HAP-1 (cell line): ENCODE measurements at places on chromosomes 7 and 10.

DNA sequence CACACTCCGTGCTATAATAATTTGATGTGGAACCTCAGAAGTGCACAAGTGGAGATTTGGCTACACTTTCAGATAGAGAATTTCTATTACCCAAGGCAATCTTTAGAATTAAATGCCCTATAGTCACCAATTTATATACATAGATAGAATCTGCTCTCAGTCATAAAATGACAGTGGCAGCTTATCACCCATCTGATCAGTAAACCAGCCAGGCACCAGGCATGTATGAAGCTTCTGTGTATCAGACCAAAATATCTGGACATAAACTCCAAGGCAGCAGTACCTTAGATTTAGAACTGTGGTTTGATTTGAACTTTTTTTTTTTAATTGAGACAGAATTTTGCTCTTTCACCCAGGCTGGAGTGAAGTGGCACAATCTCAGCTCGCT, 180.9 kb downstream of the IPMK start:
- DNase-seq: no peak

DNA sequence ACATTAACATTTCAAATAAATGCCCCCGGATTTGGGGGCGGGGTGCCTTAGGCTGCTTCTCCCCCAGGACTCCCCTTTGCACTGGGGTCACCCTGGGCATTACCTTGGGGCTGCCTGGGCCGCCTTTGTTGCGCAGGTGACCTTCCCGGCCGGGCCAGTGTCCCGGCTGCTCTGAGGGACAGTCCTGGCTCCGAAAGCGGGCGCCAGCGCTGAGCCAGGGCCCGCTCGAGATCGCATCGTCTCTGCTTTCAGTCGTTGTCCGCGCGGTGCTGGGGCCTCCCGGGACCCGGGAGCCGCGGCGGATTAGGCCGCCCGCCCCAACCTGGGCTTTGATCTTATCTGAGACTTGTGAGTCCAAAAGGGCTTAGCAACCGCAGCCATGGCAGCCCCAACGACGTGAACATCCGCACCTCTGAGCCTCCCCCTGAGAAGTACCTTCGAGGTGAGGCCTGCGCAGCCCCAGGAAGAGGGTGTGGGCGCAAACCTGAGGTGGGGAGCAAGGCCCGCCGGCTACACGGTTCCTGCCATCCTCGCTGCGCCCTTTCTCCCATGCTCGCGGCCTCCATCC, 14.8 kb upstream of the WAPL start:
- no peak for DNase-seq

- no peak for DNase-seq
Observed at GRCh38 chr7:143394068-143394467, 12.9 kb downstream of the ZYX start.

DNA sequence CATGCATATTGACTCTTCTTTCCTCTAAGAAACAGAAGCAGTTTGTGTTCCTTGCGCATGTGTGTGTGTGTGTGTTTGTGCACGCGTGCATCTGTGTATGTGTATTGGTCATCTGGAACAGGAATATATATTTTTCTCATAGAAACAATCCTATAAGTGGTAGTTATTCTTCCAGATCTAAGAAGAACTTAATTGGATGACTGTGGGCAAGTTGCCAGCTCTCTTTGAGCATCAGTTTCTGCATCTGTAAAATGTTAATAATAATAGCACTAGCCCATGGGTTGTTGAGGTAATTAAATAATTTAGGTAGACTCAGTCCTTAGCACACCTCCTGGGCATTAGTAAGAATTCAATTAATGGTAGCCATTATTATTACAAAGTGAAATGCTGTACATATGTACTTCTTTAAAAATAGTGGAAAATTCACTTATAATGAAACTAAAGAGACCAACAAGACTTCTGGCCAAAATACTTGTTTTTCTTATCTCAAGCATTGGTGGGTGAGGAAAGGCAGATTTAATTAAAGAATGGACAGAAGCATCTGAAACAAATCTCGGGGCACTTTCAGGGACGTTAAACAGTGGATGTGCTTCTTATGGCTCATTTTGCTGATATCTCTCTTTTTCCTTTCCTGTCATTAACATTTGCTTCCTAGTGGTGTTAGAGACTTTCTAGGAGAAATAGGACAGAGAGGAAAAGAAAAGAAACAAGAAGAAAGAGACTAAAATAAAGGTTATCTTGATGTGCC, 124.9 kb upstream of the HABP2 start:
- DNase-seq: no peak

DNA sequence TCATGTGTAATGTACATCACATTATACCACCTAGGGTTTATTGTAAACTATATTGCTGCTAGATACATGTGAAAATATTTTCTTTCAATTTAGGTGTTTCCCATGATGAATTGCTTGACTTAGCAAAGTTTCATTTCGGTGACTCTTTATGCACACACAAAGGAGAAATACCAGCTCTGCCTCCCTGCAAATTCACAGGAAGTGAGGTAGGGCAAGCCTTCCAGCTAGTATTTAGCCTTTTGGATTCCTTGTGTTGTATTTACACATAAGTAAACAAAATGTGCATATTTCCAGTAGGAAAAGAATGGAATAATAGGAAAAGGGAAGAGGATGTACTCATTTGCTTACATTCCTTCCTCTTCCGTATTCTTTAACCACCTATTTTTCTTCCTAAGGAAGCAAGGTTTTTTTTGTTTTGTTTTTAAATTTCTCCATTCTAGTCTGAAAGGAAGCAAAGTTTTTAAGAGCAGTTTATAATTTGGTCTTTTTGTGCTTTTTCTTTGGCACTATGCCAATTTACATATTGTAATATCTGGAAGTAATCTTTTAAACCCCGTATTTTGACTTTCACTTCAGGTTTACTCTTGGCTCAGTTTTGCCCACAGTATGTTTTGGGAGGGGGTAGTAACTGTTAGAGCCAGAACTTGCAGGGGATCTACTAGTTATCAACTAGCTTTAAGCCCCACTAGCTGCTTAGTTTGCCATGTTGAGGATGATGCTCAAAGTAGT, 10.4 kb downstream of the PMPCB start:
- DNase-seq: no peak

DNA sequence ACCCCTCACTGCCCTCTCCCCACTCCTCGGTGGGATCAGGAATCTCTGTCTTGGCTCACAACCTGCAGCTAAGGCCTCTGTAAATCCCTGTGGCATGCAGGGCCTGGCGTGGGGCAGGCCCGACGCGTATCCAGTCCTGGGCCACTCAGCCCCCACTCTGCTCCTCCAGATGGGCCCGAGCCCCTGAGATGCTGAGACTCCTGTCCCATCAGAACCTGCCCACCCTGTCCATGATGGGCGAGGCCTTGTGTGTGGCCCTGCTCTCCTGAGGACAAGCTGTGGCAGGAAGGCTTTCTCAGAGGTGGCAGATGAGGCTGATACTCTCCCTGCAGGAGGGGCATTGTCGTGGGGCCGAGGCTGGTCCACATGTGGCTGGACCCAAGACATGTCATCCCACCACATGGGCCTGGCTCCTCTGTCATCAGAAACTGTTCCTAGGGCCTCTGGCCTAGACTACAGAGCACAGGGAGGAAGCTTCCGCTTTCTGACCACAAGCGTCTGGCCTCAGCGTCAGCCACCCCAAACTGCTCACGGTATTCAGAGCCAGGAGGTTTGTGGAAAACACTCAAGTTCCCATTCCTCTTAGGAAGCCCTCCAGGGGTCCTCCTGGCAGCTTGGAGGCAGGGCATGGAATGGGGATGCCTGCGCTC, 6.0 kb downstream of the ALOX5 start:
- no peak for DNase-seq

- no peak for DNase-seq
Observed at GRCh38 chr10:32348297-32349198, 1.6 kb upstream of the EPC1 start.

DNA sequence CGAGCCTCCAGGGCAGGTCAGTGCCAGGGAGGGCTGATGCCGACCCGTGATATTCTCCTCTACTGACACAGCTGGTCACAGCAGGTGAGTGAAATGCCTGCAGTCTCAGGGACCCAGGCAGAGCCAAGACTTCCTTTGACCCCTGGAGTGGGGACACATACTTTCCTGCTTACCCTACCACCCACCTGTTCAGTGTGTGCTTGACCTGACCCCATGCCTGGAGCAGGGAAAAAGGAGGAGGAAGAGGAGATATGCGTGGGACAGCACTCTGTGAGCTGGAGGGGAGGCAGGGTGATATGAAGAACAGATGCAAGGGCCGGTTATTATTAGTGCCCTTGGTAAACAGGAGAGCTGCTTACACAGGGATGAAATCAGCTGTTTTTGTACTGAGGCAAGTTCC, 40.8 kb upstream of the WIPF3 start:
- DNase-seq: no peak

DNA sequence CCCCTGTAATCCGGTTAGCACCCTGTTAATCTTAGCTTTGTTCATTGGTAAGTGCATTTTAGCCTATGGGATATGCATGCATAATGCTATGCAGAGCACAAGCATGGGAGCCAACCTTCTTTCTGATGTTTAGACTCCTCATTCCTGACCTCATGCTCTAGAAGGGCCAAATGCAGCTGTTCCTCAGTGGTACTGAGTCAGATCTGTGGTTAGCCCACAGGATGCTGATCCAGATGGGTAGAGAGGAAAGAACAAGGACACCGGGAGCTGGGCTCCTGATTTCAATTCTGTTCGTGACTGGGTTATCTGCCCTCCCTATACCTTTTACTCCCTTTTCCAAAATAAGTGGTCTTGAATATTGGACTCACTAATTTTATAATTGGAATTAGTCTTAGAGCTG, 31.7 kb upstream of the C10orf90 start:
- no peak for DNase-seq

- peak; percentile 8 for DNase-seq
Observed at GRCh38 chr10:106571192-106571946, 593.1 kb downstream of the SORCS1 start.

- no peak for DNase-seq
Observed at GRCh38 chr7:124399941-124400340, 365.7 kb downstream of the GPR37 start.

GRCh38 chr10:132516771-132517725, 20.5 kb upstream of the INPP5A start:
- DNase-seq: peak; percentile 87

DNA sequence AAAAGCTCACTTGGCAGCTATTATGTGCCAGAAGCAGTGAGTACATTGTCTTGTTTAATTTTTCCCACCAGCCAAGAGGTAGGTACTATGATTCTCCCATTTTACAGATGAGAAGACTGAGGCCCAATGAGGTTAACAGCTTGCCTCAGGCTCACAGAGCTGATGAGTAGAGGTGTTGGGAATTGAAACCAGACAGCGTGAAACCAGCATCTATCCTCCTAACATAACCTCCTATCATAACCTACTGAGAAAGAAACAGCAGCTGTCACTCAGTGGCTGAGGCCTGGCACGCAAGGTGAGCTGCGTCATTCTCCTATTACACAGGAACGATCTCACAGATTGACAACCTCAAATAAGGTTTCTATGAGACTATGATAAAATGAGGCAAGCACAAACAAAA, 6.2 kb downstream of the PYROXD2 start:
- DNase-seq: no peak

DNA sequence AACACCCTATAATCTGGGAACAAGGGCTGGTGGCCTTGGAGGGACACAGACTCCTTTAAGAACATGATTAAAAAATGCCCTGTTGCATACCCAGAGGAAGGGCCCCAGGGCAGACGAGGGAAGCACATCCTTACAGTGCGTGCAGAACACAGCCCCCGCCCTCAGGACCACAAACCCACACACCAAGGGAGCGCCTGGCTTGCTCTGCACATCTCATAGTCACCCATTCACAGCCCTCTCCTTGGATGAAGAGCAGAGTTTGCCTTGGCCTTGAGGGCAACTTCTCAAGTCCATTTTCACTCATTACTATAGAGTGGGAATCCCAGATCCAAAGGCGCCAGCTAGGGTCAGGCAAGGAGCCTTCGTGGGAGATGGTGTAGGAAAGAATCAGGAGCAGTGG, 6.3 kb upstream of the VSIR start:
- DNase-seq: no peak

DNA sequence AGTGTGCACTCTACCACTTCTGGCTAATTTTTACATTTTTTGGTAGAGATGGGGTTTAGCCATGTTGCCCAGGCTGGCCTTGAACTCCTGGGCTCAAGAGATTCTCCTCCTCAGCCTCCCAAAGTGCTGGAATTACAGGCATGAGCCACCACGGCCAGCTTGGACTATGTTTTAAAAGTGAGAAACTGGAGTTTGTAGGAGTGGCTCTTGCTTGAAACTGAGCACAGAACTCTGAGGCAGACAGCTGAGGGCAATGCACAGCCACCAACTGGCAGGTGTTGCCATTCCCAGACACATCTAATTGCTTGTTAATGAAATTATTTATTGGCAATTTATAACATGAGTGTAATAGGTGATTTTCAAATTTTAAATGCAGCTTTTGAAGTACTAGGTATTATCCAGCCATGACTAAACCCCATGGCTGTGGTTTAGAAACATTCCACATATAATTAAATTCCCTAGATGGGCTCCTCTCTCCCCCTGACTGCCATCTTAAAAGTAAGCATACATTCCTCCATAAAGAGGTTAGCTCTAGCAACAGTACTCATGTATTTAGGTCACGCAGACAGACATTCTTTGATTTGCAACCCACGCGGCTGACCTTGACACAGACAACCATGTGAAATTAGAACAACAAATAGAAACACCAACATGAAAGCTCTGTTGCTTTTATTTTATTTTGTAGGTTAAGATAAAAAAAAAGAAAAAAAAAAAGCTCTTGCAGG, 19.8 kb downstream of the PANK1 start:
- no peak for DNase-seq

DNA sequence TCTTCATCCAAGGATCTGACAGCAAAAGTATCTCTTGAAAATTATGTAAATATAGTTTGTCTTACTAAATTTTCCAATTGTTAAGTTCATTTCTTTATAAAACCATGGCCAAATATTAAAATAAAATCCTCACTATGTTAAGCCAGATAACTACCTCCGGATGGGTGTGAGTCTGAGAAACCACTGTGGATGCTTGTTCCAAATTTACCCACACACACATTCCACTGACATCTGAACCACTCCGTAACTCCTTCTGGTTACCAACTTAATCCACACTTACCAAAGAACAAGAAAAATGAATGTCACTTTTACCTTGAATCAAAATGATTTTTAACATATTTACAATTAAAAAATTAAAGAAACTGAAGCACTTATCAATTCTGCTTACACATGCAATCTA, 19.7 kb downstream of the CYTH3 start:
- no peak for DNase-seq

- DNase-seq: no peak
Observed at GRCh38 chr7:151484971-151485707, 34.6 kb downstream of the RHEB start.
